ENCODE measurements at places on chromosomes 16 and 17.

DNA sequence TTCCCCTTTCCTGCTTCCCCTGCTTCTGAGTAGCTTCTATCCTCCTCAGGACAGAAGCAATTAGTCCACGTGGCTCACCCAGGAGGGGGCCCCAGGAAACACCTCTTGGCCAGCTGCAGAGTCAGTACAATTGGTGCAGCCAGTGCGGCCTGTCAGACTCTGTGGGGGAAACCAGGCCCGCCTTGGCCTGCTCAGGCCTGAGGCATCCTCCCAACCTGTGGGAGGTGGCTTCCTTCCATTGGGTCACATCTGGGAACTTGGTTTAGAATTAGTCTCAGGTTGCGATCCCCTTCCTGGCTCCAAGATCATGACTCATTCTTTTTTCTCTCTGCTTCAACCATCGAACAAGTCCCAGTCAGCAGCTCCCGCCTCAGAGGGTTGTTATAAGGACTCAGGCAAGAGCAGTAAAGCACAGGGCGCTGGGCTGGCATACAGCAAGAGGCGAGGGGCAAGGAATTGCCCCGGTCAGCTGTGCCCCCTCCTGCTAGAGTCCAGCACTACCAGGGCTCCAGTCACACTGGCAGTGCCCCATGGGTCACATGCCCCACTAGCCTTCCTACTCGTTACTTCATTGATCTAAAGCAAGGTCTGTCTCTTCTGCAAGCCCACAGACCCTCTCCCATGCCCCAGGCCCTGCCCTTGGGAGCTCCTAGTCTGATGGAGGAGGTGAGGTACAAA, 8.1 kb upstream of the EPX start:
- peak; percentile 13 for DNase-seq

GRCh38 chr16:57774705-57775285, 27.5 kb downstream of the KIFC3 start:
- DNase-seq, result no peak

DNA sequence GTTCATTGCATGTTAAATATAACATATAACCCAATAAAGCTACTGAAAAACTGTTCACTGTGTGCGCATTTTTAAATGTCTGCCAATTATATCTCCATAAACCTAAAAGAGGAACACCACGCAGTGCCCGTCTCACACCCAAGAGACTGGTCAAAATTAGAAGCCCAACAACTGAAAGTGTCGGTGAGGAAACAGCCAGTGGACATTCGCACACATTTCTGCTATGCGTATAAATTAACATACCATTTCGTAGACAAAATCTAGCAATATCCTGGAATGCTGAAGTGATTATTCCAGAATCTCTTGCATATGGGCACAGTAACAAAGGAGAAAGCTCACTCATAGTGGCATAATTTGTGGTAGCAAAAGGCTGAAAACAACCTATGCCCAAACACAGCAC, 55.9 kb downstream of the CPPED1 start:
- no peak for DNase-seq

- peak; percentile 80 for DNase-seq
Observed at GRCh38 chr16:3938843-3939624, 58.5 kb upstream of the CREBBP start.

- no peak for DNase-seq
Observed at GRCh38 chr16:69511651-69512050, 54.1 kb upstream of the NFAT5 start.

- DNase-seq, result no peak
Observed at GRCh38 chr16:67883146-67883871, 1.4 kb upstream of the NRN1L start.

- DNase-seq, result peak; percentile 58
Observed at GRCh38 chr16:2511128-2511800, 2.5 kb upstream of the ATP6V0C start.

- no peak for DNase-seq
Observed at GRCh38 chr16:71443714-71444113, 1.9 kb upstream of the TLE7 start.

DNA sequence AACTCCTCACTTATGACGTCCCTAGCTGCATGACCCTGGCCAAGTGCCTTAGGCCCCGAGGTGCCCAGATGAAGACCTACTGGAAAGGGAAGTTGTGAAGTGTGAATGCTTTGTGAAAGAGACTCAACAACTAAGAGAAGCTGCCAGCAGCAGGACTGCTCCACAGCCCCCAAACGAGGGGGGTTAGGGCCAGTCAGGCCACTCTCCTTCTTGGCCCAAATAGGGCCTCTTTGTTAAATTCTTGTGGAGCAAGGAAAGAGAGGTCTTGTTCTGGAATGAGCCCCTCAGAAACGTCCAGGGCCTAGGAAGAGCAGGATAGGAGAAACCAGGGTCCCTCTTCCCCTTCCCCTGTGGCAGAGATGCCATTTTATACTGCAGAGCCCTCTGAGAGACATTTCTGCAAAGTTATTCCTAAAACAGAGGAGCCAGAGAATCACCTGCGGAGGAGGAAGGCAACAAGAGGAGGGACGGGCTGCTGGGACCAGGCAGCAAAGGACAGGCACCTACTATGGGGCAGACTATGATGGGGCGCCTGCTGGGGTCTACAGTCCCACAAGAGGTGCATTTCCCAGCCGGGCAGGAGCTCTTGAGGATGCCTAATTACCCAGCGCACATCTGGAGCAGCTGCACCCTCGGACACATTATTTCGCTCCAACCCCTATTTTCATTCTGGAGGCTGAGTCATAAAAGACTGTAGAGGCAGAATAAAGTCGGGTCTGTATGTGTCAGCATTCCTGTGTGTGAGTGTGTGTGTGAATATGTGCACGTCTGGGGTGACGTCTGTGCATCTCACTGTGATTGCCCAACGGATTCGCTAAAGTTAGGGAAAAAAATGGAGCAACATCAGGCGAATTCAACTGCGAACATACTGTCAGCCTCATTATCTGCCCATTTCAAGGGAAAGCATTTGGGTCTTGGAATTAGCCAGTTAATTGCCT, 11.4 kb upstream of the HOXB9 start:
- no peak for DNase-seq

- no peak for DNase-seq
Observed at GRCh38 chr17:39631403-39631802, 4.7 kb downstream of the PPP1R1B start.

DNA sequence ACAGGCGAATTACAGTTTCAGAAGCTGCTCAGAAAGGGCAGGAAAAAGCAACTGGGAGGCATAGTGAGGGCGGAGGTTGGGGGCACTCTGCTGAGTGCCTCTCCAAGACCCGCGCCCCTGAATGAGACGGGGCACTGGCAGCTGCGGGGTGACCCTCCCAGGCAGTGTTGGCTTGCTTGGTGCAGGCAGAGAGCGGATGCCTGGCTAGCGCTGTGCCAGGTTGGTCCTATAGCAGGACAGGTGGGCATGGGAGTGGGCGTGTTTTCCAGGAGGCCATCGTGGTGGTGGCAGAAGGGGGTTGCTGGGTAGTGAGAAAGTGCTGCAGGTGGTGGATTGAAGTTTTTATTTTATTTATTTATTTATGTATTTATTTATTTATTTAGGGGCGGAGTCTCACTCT, 16.0 kb upstream of the SBK1 start:
- DNase-seq, result no peak

DNA sequence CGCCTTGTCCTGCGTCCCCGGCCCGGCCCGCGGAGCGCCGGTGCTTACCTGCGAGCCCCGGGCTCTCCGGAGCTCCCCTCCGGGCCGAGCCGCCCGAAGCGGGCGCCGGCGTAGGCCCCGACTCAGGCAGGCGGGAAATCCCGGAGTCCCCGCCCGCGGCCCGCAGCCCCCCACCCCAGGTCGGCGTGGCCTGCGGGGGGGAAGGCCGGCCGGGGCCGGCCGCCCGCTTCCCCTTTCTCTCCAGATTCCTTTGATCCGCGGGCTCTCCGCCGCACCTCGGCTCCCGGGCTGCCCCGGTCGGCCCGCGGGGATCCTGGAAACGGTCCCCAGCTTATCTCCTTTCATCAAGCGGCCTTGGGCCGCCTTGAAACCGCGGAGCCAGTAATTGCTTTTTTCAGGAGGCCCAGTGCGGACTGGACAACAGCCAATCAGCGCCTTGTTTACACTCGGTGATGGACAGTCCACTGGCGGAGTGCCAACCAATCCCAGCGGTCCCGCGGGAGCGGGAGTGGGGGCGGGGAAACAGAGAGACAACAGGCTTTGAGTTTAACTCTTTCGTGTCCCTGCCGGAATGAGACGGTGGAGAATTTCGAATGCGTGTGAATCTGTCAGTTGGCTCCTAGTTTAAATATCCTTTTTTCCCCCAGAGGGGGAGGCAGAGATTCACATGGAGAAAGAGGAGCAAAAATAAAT, 1.4 kb upstream of the BAHCC1 start:
- DNase-seq, result peak; percentile 99

GRCh38 chr16:15770512-15770911, 86.3 kb downstream of the MYH11 start:
- peak; percentile 15 for DNase-seq

GRCh38 chr16:60413969-60414368, 1622.3 kb downstream of the CDH8 start:
- DNase-seq, result no peak

DNA sequence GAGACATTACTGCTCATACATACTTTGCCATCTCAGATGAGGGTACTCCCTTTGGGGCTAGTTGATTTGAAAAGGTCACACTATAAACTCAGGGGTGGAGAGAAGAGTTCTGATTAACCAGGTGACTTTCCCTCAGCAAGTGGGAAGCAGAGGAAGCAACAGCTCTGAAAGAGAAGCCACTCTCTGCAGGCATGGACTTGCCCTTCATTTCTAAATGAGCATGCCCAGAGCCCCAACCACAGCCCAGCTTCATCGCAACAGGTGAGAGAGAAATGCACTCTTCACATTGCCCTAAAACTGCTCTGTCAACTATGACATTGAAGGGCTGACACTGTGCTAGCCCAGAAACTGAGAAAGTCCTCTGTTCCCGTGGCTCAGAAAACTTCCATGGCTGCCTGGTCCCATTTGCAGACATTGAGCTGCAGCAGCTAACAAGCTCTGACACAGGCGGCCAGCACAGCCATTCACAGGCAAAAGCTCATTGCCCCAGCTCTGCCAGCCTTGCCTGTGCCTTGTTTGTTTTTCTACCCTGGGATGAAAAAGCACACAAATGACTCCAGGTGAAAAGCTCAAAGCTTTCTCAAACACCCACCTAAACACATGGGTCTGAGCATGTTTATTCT, 419.8 kb upstream of the DYNLRB2 start:
- no peak for DNase-seq

GRCh38 chr16:10828851-10829366, 10.3 kb upstream of the TVP23A start:
- peak; percentile 96 for DNase-seq

DNA sequence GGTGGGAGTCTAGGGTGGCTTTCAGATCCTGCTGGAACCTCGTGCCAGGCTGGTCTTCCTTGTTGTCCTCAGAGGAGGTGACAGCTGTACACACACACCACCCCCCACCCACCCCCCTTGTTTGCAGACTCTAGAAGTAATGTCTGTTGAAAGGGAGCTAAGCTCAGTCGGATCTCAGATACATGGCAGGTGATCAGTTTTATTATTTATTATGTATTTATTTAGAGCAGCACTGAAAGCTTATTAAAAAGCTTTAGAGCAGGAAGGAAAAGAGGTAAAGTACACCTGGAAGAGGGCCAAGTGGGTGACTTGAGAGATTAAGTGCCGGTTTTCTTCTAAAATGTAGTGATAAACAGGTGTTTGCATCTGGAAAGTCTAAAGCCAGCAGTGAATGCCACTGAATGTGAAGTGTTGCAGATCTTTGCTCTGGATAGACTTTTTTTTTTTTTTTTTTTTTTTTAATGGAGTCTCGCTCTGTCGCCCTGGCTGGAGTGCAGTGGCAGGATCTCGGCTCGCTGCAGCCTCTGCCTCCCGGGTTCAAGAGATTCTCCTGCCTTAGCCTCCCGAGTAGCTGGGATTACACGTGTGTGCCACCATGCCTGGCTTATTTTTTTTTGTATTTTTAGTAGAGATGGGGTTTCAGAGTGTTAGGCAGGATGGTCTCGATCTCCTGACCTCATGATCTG, 40.2 kb downstream of the FOXK2 start:
- no peak for DNase-seq

- DNase-seq, result peak; percentile 6
Observed at GRCh38 chr17:30379303-30379902, 676 bp downstream of the CPD start.

- no peak for DNase-seq
Observed at GRCh38 chr16:66434619-66435430, 7.7 kb downstream of the BEAN1 start.

- no peak for DNase-seq
Observed at GRCh38 chr17:35906926-35907637, 23.5 kb downstream of the RDM1 start.

DNA sequence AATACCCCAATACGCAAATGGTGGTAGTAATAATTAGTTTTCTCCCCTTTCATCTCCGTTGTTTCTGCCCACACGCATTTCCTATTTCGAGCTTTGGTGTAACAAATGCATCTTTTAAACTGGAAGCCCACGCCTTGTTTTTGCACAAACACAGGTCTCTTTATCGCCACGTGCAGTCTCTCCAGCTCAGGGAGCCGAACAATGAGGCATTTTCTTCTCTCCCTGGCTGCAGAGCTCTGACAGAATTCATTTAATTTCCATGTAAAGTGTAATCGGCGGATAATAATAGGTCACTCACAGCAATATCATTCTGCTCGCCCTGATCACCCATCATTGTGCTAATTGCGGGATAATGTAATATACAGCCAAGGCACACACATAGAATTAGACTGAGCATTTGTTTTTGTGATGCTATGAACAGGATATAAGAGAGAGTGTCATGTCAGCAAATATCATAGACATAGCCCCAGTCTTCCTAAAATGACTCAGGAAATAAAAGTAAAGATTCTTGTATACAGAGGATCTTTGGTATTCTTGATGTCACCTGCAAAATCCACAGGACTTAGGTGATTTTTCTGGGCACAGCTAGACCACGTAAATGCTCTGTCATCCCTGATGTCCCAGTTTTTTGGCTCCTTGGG, 452.6 kb upstream of the CDH11 start:
- no peak for DNase-seq

DNA sequence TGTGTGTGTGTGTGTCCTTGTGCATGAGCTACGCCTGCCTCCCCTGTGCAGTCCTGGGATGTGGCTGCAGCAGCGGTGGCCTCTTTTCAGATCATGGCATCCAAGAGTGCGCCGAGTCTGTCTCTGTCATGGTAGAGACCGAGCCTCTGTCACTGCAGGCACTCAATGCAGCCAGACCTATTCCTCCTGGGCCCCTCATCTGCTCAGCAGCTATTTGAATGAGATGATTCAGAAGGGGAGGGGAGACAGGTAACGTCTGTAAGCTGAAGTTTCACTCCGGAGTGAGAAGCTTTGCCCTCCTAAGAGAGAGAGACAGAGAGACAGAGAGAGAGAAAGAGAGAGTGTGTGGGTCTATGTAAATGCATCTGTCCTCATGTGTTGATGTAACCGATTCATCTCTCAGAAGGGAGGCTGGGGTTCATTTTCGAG, 22.5 kb downstream of the STAT5A start:
- no peak for DNase-seq

- DNase-seq, result no peak
Observed at GRCh38 chr16:81780350-81780749, 1.3 kb downstream of the PLCG2 start.

- DNase-seq, result peak; percentile 75
Observed at GRCh38 chr17:69050999-69051775, 9.5 kb downstream of the ABCA9 start.

GRCh38 chr17:10932938-10933337, 95.1 kb upstream of the PIRT start:
- DNase-seq, result no peak

- DNase-seq, result no peak
Observed at GRCh38 chr16:66681676-66682075, 14.9 kb downstream of the CMTM4 start.

GRCh38 chr17:60415146-60415545, 7.1 kb upstream of the CHCT1 start:
- no peak for DNase-seq

Measured in fibroblast of gingiva (primary cell).